ENCODE measurements at places on chromosomes 3 and 15.

DNA sequence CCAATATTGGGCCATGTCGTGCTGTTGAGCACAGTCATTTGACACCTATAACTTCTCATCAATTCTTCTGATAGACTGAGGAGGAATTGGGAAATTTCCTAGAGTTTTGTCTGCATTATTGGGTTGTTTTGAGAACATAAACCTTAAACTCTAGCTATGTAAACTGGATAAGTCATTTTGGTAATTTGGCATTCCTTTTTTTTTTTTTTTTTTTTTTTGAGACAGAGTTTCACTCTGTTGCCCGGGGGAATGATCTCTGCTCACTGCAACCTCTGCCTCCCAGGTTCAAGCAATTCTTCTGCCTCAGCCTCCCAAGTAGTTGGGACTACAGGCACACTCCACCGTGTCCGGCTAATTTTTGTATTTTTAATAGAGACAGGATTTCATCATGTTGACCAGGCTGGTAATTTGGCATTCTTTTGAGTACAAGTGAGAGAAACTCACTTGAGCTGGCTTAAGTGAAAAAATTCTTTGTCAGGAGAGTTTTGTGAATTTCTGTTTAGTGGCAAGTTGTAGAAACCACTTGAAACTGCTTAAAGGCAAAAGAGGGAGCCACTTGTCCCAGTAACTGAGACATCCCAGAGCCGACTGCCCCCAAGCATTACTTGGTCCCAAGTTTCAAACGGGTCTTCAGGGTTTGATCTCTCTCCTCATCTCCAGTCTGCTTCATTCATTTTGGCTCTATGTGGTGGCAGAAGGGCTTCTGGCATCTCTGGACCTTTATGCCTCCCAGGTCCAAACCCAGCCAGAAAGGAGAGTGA is 34.9 kb downstream of the FLNB start:
- no peak for DNase-seq

- DNase-seq: no peak
Measured at GRCh38 chr15:90268415-90268814, 2.9 kb downstream of the NGRN start.

GRCh38 chr15:31195871-31196270 is 94.3 kb upstream of the TRPM1 start:
- DNase-seq: no peak

DNA sequence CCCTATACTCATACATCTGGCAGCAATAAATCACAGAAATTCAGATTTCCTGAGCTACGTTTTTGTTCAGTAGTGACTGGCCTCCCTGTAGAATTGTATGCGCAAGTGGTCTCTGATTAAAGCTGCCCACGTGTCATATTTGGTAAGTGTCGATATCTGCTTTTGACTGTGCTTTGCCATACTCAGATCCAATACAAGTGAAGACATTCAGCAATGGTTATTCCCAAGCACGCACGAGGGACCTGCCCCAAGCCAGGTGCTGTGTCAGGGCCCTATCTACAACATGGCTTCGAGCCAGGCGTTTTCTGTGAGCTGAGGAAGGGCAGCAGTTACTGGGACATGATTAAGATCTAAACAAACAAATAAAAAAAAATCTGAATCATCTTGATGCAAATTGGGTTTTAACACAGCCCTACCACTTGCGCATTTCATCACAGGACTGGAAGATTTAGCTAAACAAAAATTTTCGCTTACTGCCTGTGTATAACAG is 47.2 kb upstream of the ICE2 start:
- no peak for DNase-seq

- DNase-seq: no peak
Measured at GRCh38 chr15:40988156-40988555, 34.9 kb downstream of the CHAC1 start.

- DNase-seq: no peak
Measured at GRCh38 chr15:96514607-96515285, 184.2 kb downstream of the NR2F2 start.

DNA sequence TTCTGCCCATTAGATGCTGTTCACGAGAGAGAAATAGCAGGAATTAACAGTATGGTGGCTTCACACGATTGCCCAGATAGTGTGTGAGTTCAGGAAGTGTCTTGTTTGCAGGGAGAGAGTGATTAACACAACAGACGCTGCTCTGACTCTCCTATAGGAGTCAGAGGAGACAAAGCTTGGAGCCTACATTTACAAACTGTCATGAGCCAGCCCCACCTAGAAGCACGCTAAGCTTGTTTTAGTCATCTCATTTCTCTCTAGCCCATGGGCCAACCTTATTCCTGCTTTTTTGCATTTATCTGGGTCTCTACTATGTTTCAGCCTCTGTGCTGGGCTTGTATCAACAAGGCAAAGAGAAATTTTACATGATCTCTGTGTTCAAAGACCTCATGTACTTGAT is 128.3 kb upstream of the BFSP2 start:
- no peak for DNase-seq

GRCh38 chr3:111128884-111129283 is 57.3 kb downstream of the NECTIN3 start:
- no peak for DNase-seq

GRCh38 chr3:115071601-115072000 is 75.5 kb downstream of the ZBTB20 start:
- no peak for DNase-seq

DNA sequence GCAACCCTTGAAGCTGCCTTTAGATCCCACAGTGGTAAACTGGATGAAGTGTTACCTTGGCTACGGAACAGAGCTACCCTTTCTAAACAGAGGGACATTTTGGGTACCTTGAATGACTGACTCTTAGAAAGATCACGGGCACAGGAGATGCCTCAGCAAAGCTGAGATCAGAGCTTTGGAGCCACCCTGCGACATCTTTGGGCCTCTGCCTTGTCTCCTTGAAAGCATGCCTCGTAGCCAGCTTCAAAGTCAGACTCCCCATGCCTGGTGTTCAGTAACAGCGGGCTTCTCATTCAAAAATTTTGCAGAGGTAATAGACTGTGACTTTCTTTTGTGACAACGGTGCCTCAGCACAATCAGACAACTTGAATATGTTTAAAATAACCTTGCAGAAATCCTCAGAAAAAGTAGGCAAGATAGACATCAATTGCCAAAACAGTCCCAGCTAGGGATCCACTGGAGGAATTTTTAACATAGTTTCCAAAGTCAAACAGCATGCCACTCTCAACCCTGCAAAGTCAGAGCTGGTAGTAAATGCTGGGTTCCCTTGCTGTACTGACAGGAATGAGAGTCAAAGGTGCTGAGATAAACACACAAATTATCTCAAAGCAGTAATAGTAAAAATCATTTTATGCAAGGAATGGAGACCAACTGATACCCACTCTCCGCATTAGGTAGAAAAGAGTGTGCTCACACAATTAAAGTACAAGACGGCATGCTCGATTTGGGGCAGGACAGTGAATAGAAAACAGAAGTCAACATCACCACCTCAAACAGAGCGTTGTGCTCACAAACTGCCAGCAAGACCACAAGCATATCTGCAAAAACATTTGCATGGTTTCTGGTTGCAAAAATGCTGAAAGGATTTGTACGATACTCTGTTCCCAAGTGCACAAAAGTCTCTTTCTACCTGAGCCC is 82.1 kb downstream of the MYO1E start:
- DNase-seq: no peak

Data from cerebellar nuclear complex (tissue), 1 donor.